EH (cell line): ENCODE measurements at places on chromosomes 7 and 10.
A peak's percentile ranks its signal among the peaks of the same experiment; 100 is the strongest.

- peak; percentile 82 for DNase-seq
Measured at GRCh38 chr10:89295597-89295996, 6.2 kb upstream of the IFIT2 start.

DNA sequence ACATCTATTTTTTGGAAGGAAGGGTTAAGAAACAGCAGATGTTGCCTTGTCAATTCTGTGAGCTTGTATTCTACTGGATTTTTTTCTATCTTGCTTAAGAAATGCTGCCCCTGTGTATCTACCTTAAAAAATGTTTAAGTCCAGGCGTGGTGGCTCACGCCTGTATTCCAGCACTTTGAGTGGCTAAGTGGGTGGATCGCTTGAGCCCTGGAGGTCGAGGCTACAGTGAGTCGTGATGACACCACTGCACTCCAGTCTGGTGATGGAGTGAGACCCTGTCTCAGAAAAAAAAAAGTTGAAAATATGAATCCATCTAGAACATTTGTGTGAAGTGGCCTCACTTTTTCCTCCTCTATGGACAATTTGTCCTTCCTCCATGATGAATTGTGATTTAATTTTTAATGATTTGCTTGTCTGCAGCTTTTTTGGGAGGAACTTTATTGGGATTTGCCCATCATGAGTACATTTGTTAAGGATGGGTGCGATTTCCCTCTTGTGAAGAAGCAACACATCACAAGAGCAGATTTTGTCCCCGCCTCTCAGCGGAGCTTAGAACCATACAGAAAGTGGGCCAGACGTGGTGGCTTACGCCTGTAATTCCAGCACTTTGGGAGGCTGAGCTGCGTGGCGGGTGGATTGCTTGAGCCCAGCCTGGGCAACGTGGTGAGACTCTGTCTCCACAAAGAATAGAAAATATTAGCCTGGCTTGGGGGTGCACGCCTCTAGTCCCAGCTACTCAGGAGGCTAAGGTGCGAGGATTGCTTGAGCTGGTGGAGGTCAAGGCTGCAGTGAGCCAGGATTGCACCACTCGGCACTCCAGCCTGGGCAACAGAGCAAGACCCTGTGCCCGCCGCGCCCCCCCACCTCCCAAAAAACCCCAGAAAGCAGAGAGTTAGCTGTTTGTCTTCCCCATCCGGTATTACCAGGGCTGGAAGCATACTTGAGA lies 57.7 kb downstream of the DNAJB6 start:
- peak; percentile 49 for DNase-seq

- peak; percentile 87 for DNase-seq
Measured at GRCh38 chr10:29163746-29164145, 125.1 kb upstream of the LYZL1 start.

GRCh38 chr10:43965033-43965917 lies 316.6 kb upstream of the ZNF32 start:
- peak; percentile 87 for DNase-seq

GRCh38 chr7:105141068-105141467 lies 127.1 kb downstream of the KMT2E start:
- DNase-seq = peak; percentile 46

DNA sequence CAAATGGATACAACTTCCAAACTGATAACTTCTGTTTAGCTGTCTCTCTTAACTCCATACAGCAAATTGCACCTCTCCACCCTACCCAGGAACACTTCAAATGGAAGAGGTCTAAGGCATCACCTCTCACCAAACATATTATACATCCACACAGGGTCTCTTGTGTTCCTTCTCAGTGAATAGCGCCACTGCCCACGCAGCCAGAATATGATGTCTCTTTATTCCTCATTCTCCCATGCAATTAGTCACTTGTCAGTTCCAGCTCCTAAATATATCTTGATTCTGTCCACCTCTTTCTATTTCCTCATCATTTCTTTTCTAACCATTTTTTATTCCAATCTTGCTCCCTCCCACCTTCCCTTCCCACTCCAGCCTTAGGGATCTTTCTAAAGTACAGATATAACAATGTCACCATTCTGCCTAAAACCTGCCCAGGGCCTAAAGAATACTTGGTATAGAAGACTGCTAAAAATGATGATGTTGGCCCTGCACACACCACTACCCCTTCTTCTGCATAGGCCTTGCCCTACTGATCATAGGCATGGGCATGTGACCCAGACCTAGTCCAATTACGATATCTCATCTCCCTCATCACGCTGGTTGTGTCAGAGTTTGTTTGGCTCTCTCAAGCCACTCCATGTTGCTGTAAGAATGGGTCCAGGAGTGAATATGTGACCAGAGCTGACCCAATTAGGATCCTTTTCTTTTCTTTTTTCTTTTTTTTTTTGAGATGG lies 5.7 kb upstream of the TSPAN14 start:
- no peak for DNase-seq

DNA sequence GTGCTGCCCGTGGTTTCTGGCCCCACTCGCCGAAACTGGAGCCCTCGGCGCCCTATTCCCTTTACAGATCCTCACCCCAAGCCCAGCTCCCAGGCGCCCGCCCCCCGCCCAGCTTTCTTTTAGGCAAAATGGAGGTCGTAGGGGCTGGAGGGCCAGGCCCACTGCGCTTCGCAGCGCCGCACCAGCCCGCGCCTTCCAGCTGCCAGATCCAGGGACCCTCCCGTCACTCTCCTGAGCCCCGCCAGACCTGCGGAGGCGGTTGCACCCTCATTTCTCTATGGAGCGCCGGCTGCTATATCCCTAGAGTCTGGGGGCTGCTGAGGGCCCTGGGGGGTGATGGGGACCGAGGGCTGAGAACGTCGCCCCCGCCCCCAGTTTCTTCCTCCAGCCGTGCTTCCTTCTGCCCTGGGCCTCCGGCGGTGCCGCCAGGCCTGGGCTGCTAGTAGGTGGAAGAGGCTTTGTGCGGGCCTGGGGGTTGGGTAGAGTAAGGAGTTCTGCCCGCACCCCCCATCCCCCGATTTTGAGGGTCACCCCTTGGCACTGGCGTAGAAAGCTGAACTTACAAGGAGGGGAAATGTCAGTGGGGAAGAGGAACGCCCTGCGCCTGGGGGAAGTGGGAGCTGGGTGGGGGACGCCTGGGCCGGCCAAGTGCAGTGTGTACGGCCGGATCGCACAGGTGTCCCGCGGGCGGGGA lies 1.0 kb downstream of the GNB2 start:
- DNase-seq = peak; percentile 15

DNA sequence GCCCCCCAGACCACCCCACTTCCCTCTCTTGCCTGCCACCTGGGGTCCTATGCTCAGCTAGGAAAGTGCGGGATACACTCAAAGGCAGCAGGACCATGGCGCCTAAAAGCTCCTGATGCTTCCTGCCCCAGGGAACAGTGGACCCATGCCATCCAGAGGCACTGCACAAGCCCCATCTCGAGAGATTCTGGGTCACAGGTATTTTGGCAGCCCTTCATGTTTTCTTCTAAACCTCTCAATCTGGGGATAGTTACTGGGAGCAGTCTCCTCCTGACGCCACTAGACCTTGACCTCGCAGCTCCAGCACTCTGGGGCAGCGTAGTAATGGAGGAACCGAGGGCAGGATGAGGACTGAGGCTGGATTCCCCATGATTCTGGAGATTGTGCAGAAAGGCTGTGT lies 107.1 kb downstream of the GRK5 start:
- DNase-seq = no peak

GRCh38 chr7:37952240-37952639 lies 31.8 kb downstream of the EPDR1 start:
- DNase-seq = no peak
